HCT116 (cell line): ENCODE measurements at places on chromosomes 5 and 9. TPM values are rescaled to one million over a fixed set of nuclear protein-coding genes. Genes with fewer than 3 reads are reported as not detected.

AHRR gene
- 12.7 TPM for total RNA-seq

PROB1 gene
- total RNA-seq: 1.7 TPM

DNA sequence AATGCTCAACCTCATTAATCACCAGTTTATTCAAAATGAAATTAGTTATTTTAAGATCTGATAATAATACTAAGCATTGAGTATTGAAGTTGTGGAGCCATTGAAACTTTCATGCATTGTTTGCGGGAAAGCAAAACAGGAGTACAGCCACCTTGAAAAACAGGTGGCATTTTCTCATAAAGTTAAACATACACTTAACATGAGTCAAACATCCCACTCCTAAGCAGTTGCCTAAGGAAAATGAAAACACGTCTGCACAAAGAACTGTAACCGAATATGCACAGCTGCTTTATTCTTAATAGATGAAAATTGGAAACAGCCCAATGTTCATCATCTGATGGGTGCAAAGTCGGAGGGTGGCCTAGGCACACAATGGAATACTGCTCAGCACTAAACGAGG is 177.3 kb downstream of the IRX2 start:
- no peak for DNase-seq

DNA sequence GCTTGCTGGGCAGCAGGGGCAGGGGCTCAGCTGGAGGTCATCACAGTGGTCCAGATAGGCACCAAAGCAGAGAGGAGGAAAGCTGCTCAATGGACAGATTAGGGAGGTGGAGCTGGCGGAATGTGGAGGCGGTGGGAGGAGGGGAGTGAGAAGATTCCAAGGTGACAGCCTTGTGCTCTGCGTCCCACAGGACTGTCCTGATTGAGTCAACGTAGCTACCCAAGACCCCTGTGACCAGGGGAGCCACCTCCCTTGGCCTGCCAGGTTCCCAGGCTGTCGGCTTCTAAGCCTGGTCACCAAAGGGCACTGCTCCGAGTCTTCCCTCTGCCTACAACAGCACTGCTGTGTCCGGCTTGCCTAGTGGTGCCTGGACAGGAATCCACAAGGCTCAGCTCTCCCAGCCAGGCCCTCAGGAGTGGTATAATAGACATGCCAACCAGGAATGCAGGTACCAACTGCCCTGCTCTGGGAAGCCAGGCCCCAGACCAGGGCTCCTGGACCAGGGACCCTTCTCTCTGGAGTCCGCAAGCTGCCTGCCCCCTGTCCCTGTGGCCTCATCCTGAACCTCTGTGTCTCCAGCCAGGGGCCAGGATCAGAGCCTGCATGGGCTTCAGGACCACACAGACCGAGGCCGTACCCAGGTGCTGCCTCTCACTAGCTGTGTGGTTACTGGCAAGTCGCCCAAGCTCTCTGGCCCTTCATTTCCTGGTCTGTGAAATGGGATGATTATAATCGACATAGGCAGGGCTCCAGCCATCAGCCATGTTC is 67.9 kb downstream of the STK10 start:
- DNase-seq: no peak

DNA sequence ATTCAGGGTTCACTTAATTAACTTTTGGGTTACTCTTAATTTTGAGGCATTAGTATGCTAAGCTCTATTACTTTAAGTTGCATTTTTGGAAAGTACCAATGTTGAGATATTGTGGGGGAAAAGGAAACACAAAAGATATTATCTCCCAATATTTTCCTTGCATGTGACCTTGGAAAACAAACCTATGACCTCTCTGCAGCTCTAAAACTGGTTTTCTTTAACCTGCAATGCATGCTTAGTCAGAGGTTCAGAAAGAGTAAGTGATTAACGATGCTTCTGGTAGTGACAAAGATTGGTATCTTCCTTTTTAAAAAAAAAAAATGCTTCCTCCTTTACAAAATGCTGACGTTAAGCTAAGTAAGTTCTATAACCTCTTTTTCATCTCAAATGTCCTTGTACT is 44.9 kb upstream of the CDH18 start:
- DNase-seq: no peak

DNA sequence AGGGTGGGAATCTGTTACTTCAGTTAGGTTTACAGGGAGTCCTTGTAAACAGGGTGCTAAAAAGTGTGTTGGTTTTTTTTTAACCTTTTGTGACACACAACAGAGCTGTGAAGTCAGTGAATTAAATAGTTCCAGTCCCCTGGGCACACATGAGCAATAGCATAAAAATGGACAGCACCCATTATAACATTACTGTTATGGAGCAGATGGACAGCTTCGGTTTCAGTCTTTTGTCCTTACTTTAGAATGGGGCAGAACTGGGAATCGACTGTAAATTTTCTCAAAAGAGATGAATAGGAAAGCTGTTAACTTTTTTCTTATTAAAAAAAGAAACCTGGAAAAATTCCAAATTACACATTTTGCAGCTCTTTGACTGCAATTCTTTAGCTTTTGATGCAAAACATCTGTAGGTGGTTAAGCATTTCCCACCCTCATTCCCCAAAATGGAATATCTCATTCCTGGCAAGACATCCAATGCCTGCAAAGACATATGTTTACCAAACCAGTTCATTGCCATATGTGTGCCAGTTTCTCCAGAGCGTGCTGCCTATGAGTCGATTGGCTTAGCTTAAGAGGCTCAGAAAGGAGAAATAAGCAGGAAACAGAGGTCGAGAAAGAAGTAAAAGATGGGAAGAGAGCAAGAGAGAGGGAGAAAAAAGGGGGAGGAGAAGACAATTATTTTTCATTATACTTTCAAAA is 212.3 kb upstream of the TMEM161B start:
- no peak for DNase-seq

- no peak for DNase-seq
These were observed 110.2 kb downstream of the LHX2 start for GRCh38 chr9:124121725-124122124.

DNA sequence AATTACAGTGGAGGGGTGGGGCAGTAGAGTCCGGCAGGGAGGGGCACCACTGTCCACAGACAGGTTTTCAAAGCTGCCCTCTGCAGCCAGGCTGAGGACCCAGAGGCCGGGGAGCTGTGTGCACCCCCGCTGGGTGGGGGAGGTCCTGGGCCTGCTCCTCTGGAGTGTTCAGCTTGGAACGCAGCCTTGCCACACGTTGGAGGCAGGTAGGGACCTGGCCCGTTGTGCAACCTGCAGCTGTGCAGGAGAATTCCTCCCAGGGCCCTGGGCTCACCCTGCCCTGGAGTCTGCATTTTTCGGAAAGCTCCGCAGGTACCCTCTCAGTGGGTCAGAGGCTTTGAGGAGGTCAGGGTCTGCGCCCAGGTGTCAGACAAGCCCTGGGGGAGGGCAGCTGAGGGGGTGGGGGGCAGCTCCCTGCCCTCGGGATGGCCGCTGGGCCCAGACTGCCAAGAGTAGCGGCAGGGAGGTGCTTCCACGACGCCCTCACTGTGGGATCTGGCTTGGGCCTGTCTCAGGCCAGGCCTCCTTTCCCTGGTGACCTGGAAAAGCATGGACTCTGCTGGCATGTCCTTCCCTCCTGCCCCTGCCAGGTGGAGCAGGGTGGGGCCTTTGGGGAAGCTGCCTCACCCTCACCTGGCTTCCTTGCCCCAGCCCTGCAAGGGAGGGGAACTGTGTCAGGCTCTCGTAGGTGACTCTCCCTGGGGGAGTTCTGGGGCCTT is 29.5 kb downstream of the RXRA start:
- DNase-seq: no peak
